ENCODE measurements at places on chromosomes 3 and 15. TPM values are rescaled to one million over a fixed set of nuclear protein-coding genes. Genes with fewer than 3 reads are reported as not detected.

The ITIH1 gene
- 0.16 TPM for total RNA-seq

The HES1 gene
- 27.6 TPM for total RNA-seq

The AGBL1 gene
- not detected for total RNA-seq

The SERINC4 gene
- total RNA-seq: not detected

The WNT5A gene
- total RNA-seq: 3.7 TPM

The SI gene
- total RNA-seq: not detected

The TMCC1 gene
- 12.3 TPM for total RNA-seq
